ENCODE measurements at places on chromosomes 4 and X.

DNA sequence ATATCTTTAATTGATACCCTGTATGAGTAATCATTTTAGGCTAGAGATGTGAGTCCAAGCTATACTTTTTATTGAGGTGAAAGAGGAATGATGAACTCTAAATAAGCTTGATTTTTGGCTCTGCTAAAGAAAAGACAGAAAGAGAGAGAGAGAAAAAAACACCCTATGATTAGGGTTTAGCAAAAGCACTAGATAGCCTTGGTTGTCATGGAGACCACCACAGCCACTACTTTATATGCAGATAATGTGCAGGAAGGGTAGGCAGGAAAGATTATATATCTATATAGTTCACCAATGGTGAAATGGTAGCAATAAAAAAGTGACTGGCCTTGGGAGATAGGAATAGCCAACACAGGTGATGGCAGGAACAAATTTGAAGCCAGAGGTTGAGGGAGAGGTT lies 69.9 kb upstream of the CAMK2D start:
- no peak for DNase-seq

GRCh38 chr4:93831716-93832496 lies 3.4 kb downstream of the ATOH1 start:
- DNase-seq, result no peak

- DNase-seq, result no peak
These were observed 2582.2 kb downstream of the PCDH7 start for GRCh38 chr4:33302321-33302720.

DNA sequence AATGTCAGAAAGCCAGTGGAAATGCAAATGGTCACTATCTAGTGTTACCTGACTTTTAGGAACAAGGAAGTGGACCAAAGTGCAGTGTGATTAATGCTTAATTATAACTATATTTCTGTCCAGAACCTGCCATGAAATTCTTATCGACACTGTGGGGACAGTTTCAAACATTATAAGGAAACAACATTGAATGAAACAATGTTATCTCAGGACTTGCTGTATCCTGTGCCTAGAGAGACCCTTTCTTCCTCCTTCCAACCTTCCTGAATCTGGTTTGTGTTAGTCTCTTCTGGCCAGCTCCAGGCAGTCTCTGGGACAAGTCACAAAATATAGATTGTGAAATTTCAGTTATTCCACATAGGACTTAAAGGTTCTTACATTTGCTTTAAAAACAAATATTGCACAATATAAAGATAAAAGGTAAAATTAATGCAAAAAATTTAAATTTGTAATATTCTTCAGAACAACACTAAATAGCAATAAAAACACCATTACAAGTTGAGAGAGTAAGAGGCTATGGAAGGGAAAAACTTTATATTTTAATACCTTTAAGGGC lies 203.4 kb downstream of the ZNF674 start:
- no peak for DNase-seq

DNA sequence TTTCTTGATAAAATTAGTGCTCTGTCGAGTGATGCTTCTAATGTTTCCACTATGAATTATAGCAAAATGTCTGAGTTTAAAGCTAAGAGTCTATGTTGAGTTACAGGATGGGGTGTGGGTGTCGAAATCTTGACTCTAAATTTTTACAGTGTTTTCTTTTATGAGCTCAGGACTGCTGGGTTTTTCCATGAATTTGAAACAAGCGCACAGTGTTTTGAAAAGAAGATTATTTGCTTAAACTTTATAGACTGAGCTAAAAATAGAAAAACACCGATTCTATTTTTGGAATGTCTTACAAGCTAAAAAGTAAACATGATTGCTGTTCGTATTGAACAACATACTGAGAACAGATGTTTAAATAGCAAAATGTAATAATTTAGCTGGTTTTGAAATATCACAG lies 7.5 kb downstream of the PTTG2 start:
- no peak for DNase-seq

DNA sequence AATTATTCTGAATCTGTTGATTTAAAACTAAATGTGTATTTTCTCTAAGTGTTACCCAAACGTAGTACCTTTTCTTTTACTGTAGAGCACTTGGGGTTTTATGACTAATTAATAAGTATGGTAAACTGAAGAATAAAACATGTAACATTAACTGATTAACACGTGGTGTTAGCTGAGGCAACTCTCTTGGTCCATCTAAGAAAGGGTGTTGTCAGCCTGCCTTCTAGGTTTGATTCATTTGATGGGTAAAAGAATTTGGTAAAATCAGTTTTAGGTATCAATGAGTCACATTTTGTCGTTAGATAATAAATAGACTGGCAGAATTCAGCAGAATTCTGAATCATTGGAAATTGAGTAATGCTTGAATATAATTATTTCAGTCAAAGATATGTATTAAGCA lies 99.7 kb downstream of the AFF1 start:
- no peak for DNase-seq

- DNase-seq, result no peak
These were observed 8.2 kb downstream of the CAPN6 start for GRCh38 chrX:111262086-111262485.

GRCh38 chr4:98838531-98838930 lies 90.4 kb downstream of the EIF4E start:
- DNase-seq, result no peak

DNA sequence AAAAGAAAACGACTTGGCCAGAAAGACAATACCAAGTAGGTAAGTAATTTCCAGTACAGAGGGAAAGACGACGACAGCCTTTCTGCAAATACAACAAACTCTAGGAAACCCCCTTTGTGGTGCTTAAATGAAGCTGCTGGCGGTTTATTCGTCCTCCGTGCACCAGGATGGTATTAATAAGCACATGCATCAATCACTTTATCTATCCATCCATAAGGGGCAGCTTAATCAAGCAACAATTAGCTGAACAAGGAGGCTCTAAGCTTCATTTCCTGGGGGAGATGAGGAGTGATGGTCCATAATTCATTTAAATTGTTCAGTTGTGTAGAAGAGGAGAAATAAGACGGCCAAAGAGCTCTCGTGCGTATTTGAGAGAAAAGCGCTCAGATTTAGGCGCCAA lies 26.2 kb downstream of the IRF2 start:
- DNase-seq, result no peak

DNA sequence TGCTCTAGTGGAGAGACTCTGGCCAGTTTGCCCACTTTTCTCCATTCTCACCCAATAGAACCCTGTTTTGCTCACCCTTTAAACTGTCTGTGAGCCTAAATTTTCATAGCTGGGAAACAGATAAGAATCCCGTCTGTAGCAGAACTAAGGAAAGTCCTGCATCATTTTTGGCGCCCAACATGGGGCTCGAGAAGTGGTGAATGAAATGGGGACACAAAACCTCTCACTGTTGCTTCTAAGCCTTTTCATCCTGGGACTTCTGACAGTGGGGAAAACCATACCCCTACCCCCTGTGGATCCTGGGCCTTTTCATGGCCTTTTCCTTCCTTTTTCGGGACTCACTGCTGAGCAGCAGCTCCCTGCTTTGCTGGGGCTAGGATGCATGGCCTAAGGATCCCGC lies 189.9 kb downstream of the INPP4B start:
- no peak for DNase-seq

DNA sequence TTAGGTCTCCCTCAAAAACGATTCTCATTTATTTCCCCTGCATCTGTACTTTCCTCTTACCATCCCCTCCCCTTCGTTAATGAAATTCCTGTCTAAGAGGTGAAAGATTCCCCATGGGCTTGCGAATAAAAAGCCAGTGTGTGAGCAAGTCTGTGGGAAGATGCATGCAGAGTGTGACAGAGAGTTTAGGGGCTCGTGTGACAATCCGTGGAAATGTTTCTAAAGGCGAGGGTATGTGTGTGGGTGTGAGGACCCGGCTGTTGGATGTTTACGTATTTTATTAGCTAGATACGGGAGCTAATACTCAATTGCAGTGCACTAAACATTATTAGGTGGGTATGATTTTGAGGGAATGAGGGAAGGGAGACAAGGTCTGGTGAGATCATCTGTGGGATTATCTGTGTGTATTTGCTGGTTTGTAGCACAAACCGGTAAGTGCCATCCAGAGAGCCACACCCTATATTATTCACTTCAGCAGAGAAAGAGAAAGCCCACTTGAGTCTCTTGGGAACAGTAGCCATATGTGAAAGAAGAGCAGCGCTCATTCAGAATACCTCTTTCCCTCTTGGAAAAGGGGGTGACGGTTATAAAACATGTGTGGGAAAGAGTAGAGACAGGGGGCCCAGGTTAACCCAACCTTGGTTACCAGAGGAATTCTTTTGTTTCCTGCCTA lies 893 bp upstream of the HOPX start:
- no peak for DNase-seq

- DNase-seq, result no peak
These were observed 13.6 kb upstream of the ABLIM2 start for GRCh38 chr4:8171984-8172924.

- DNase-seq, result no peak
These were observed 332.7 kb upstream of the IGFBP7 start for GRCh38 chr4:57442831-57443291.

GRCh38 chrX:50483283-50483682 lies 12.7 kb upstream of the DGKK start:
- DNase-seq, result no peak

- no peak for DNase-seq
These were observed 13.8 kb upstream of the ENOX2 start for GRCh38 chrX:130916636-130917422.

DNA sequence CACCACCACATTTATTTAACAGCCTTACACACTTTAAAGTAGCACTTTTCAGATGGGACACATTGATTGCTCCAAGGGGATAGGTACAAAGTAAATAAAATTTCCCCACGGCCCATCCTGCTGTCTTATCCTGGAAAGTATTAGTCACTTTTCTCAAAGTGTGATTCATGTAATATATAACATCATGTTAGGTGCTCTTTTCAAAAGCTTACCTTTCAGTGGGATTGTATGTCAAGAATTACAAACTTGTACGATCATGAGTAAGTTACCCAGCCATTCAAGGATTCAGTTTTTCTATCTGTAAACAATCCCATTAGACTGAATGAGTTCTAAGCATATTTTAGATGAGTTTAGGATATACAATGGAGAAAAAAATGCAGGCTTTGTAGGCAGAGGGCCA lies 876.6 kb upstream of the GRID2 start:
- no peak for DNase-seq

DNA sequence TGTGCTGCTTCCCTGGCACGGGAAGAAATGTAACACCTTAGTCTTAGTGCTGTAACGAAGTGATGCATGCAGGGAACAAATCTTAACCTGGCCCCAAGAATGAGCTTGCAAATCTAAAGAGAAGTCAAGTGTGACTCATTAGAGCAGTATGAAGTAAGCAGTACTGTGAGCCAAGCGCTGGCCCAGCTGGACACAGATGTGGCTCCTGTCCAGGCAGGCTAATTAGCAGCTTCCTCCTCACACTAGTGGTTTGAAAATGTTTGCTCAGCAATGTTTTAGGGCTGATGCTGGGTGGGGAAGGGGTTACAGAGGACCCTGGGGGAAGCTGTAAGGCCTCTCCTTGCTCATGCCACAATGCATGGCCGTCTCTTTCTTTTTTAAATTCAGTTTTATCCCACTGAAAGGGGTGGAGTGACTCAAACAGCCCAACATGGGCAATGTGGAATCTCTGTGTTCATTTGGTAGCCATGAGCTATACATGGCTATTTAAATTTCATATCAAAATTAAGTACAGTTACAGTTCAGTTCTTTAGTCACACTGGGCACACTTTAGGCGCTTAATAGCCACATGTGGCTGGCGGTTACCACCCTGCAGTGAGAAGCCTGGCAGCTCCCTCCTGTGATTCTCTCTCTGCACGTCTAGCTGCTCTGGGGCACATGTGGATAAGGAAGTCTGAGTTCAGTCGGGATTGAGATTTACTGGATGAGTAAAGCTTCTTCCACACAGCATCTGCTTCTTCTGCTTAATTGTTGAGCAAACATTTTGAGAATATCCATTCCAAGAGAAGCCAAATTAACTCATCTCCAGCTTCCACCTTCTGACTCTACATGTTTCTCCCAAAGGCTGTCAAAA lies 48.8 kb downstream of the MAP7D2 start:
- peak; percentile 58 for DNase-seq

GRCh38 chr4:115274545-115274944 lies 161.1 kb upstream of the NDST4 start:
- no peak for DNase-seq

DNA sequence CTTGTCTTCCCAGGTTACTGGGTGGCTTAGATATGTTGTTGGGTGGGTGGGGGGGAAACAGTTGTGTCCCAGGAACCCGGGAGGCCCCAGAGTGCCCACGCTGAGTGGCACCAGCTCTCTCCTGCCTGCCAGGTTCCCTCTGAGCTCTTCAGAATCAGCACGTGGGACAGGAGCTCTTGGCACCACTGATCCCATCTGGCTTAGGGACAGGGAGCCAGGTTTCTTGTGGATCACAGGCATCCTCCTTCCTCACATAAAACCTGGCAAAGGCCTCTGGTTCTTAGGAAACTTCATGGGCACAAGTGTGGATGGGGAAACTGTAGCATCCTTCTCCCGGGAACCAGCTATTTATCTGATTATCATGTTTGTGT lies 3.4 kb downstream of the GPR78 start:
- DNase-seq, result peak; percentile 34

GRCh38 chr4:112147697-112148096 lies 2.4 kb downstream of the FAM241A start:
- DNase-seq, result no peak

DNA sequence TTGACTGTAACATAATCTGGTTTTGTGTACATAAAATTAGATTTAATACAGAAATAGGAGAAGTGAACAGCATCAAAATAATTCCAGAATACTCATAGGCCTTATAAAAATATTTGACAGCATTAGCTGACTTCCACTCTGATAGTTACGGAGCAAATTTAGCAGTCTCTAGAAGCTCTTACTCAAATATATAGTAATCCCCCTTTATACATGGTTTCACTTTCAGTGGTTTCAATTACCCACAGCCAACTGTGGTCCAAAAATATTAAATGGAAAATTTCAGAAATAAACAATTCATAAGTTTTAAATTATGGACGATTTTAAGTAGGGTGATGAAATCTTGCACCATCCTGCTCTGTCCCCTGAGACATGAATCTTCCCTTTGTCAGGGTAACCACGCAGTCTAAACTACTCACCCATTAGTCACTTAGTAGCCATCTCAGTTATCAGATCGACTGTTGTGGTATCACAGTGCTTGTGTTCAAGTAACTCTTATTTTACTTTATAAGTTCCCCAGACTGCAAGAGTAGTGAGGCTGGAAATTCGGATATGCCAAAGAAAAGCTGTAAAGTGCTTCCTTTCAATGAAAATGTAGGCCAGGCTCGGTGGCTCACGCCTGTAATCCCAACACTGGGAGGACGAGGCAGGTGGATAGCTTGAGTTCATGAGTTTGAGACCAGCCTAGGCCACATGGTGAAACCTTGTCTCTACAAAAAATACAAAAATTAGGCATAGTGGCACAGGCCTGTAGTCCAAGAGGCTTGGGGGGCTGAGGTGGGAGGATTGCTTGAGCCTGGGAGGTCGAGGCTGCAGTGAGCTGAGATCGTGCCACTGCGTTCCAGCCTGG lies 17.2 kb upstream of the RTL9 start:
- DNase-seq, result no peak

DNA sequence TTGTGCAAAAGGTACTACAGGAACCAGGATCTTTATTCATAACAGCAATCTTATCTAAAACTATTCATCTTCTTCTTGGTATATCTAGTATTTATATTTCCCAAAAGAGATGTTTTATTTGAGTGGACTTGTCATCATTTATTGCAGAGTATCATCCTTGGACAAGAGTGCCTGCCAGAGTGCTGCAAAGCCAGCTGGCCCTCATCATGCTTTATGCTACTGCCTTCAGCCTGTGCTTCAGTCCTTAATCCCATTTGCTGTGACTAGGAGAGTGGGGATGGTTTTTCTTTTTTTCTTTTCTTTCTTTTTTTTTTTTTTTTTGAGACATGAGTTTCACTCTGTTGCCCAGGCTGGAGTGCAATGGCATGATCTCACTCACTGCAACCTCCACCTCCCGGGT lies 33.5 kb upstream of the ELF2 start:
- DNase-seq, result no peak
